ENCODE measurements at places on chromosomes 11 and 22.

DNA sequence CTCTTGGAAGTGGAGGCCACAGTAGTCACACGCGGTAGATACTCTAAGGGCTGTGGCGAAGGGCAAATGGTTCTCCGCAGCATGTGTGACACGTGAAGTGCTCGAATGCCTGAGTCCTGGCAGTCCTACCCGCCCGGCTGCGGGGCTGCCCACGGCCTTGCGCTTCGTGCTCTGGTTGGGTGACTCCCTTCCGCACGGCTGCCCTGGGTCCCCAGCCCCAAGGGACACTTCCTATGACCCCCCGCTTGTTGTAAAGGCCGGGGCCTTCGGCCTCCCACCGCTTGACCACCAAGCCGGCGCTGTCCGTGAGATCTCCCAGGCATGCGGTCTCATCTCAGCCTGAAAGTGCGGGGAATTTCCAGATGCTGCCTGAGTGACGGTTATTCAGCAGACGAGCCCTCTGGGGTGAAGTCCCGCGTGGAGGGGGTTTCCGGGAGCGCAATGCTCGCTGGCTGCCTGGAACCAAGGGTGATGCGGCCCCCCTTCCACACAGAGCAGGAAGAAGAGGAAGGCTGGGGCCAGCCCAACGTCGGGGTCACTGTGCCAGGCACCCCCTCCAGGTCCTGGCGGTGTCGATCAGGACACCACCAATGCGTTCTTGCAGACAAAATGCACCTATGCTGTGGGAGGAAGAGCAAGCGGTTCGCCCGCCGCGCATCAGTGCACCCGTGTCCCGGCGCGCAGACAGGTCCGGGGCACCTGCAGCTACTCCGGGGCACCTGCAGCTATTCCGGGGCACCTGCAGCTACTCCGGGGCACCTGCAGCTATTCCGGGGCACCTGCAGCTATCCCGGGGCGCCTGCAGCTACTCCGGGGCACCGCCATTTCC lies 171.2 kb downstream of the OPCML start:
- DNase-seq, result no peak

DNA sequence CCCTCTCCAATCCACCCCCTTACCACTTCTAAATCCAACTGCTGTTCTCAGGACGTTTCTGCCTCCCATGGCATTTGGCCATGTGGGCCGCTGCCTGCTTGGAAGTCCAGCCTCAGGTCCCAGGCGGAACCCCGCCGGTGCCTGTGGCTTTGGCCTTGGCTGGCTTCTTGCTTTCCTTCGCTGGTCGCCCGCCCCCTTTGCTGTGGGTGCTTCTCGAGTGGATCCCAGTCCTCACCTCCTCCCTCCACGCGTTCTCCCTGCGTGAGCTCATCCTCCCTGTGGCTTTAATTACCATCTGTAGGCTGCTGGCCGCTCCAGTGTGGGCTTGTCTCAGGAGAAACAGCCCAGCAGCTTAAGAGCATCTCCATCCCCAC lies 111.7 kb downstream of the NECTIN1 start:
- no peak for DNase-seq

- no peak for DNase-seq
These were observed 23.7 kb upstream of the CTR9 start for GRCh38 chr11:10727146-10727851.

GRCh38 chr22:19098157-19098556 lies 24.1 kb downstream of the DGCR2 start:
- no peak for DNase-seq

DNA sequence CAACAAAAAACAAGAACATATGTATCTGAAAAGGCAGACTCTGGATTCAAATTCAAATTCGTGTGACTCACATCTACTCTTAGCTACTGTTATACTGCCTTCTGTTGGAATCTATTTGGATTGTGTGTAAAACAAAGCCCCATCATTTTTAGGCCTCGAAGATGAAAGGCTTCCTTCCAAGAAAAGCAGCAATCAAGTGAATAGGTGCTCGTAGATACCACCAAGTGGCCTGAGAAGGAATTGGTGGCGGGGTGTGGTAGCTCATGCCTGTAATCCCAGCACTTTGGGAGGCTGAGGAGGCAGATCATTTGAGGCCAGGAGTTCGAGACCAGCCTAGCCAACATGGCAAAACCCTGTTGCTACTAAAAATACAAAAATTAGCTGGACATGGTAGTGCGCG lies 4.2 kb downstream of the GRAMD1B start:
- peak; percentile 48 for DNase-seq

DNA sequence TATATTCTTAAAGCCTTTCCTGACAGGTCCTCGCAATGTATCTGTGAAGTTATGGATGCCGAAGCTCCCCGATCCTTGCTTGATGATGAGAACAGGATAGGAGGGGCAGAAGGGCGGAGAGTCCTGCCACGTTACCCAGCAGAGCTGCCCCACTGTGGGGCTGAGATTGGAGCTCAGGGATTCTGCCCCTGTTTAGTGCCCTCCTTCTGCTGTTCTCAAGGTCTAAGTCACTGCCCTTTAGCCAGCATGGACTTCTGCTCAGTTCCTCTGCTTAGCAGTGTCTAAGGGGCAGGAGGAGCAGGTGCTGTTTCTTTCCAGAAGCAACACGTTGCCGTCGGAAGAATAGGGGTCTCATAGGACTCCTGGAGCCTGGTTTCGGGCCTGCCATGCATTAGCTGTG lies 164.2 kb upstream of the B3GAT1 start:
- no peak for DNase-seq

DNA sequence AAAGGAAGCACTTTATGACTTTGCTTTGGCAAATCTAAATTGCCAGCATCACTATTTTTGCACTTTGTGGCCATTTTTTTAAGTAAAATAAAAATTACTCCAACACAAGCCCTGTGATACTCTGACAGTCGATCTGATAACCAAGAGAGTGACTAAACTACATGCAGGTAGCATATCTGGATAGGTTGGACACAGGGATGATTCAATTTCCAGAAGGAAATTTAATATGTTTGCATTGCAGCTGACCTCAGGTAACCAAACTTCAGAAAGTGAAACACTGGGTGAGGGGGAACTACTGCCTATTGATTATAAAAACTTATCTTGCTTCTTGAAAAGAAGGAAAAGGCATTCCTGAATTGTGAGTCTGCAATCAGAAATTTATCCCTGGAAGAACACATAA lies 13.9 kb downstream of the OR5B3 start:
- no peak for DNase-seq

DNA sequence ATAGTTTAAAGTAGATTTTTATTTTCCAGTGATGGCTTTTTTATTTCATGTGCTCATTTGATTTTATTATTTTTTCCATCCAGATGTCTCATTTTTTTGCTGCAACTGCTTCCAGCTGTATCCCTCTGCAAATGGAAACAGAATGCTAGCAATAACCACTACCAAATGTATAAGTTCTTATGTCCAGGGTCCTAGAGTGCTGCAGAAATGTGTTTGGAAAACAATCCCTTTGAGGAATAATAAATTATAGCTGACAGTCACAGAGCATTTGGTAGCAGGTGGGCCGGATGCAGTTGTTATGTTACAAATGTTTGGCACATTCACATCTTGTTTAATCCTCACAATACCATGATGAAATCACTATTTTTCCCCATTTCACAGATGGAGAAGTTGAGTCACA lies 300.7 kb upstream of the PDGFD start:
- DNase-seq, result no peak

DNA sequence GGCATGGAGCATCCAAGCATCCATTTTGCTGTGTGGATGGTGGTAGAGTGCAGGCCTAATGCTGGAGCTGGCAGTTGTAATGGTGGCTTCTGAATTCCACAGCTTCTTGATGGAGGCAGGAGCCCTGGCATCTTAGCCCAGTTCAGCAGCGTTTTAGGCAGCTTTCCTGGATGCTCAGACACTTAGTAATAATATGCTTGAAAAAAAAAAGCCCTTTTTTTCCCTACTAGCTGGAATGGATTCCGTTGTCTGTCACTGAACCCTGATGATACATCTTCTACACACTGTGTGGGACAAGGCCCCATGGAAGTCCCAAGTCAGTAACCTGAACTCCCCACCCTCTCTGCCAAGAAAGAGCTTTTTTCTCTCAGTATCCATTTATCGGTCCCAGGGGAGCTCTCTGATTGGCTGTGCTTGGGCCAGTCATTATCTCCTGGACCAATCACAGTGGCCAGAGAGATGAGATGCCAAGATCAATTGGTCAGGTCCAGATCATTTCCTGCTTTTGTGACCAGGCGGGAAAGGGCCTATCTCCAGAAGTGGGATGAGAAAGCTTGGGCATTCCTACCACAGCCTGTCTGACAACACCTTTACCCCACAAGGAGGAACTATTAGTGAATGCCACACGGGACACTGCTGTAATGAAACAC lies 34.2 kb downstream of the MCM5 start:
- DNase-seq, result no peak

GRCh38 chr11:13896175-13896980 lies 66.1 kb upstream of the SPON1 start:
- no peak for DNase-seq

All from WTC11 (cell line).